ENCODE measurements at places on chromosomes 11 and 22.

DNA sequence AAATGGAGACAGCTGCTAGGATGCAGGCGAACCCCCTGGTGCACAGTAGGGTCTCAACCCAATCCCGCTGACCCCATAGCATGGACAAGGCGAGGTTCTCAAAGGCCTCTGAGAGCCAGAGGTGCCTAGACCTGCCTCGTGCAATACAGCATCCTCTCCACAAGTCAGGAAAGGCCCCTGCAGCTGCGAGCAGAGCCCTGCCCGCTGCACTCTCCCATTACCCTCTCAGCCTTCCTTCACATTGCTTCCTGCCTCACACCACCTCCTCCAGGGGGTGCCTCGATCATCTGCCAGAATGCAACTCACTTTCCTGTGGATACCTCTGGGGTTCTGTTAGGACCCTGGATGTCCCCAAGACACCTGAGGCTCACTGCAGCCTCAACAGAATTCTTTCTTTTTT is 42.8 kb upstream of the TCF20 start:
- DNase-seq: no peak

- no peak for DNase-seq
Measured at GRCh38 chr22:39363751-39364515, 14.1 kb downstream of the SYNGR1 start.

DNA sequence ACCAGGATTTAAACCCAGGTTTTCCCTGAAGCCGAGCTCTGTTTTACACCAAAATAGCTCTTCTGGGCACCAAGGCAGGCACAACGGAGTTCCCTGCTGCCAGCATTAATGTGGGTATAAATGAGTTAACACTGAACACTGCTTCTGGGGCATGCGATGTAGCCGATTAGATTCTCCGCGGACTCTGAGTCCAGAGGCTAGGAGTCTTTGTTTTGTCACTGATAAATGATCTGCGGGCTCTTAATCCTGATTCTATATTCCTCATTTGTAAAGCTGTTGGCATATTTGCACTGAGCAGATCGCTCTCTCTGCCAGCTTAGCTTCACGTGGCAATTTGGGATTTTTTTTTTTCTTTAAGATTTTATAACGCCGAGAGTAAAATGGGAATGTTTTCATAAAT is 16.8 kb upstream of the LDLRAD3 start:
- DNase-seq: no peak

DNA sequence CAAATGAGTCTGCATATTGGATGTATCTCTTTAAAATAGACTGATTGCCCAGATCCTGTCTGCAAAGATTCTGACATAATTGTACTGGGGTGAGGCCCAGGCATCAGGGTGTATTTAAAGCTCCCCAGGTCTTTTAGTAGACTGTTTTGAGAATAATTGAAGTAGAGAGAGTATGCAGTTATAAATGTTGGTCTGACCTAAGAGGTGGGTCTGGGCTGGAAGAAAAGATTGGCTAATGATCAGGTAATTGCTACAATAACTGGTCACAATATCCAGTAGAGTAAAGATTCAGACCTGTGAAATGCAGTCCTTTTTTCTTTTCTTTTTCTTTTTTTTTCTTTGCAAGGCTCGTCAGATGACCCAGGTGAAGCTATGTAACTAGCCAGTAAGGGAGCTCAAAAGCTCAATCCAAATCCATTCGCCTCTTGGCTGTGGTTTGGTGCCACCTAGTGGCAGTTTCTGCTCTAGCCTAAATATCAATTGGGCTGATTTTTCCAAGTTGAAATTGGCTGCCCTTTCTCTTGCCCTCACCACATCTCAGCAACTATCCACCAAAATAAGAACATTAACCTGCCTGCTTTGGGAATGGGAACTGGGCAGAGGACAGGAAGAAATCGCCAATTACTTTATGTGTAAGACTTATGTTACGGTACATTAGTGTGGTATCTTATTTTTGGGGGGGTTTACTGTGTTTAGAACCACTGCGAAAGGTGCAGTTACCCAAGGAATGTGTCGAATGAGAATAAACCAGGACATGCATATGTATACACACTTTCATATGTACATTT is 45.9 kb downstream of the ZNF143 start:
- peak; percentile 82 for DNase-seq

GRCh38 chr11:64482588-64482987 is 108.4 kb upstream of the SLC22A12 start:
- no peak for DNase-seq

DNA sequence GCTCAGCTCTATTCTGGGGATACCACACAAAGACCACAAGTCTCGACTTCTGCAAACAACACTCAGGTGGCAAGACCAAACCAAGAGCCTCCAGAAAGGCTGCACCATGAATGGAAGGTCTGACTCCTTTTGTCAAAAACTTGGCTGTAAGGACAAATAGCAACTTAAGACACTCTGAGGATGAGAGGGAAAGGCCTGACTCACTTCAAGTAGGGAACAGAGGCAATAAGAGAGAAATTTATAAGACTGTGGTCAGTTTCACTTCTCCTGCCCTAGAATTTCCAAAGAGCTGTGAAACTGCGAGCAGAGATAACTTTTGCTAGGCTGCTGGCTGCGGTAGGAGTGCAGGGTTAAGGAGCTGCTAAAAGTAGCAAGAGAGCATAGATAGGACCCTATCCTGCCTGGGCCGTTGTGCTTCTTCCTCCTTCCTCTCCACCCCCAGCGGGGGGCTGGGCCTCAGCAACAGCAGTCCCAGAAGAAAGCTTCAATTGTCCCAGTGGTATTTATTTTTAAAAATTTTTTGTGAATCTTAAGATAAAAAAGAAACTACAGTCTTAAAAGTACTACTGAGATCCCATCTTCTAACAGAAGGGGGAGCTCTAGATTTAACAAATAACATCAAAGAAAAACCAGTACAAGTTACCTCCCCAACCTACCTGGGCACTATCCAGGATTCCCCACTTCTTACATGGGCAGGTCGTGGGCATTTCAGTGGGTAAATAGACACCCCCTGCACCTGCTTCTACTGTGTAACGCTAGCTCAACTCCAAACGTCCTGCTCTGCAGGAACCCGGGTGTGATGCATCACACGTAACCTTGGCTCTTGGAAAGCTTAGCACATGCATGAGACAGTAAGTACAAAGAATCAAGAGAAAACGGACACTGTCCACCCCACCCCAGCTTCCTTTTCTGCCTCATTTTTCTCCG is 66.4 kb downstream of the SGSM3 start:
- peak; percentile 79 for DNase-seq

GRCh38 chr11:73995731-73996130 is 13.1 kb upstream of the UCP2 start:
- DNase-seq: no peak

GRCh38 chr22:38853196-38853651 is 9.4 kb upstream of the NPTXR start:
- no peak for DNase-seq

- peak; percentile 47 for DNase-seq
Measured at GRCh38 chr11:134050541-134051383, 18.1 kb upstream of the JAM3 start.

DNA sequence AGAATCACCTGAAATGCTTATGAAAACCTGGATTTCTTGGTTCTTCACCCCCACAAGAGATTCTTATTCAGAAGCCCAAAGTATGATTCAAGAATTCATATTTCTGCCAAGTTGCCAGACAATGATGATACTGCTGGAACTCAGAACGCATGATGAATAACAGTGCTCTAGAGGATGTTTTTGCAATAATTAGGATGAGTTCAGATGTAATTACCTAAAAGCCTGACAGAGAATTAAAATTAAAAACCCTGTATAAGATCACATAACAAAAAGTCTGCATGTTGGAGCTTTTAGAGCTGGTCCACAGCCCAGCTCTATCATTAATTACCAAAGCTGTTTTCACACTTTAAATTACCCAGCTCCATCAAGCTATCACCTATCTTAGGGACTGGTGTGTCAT is 211.8 kb downstream of the LUZP2 start:
- no peak for DNase-seq

DNA sequence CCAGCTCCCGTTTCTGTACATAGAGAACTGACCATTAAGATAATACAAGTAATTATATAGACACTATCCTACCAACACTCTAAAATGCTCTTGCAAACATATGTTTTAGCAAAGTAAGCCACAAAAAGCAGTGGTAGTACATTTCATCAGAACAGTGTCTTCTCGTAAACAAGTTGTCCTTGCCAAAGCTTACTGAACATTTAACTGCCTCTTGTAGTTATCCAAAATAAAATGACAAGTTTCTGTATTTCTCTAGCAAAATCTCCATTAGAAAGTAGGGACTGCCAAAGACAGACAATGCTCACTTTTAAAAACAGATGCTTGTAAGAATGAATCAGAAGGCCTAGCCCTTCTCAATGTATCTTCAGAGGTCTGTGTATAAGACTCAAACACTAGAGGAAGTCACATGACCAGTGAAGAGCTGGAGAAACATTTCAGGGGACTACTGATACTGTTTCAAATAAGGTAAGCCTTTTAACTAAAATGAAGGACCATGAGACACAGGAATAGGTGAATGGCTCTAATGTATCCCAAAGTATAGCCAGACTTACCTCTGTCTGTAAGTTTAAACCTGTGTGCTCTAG is 7.8 kb upstream of the ZC3H12C start:
- DNase-seq: no peak

DNA sequence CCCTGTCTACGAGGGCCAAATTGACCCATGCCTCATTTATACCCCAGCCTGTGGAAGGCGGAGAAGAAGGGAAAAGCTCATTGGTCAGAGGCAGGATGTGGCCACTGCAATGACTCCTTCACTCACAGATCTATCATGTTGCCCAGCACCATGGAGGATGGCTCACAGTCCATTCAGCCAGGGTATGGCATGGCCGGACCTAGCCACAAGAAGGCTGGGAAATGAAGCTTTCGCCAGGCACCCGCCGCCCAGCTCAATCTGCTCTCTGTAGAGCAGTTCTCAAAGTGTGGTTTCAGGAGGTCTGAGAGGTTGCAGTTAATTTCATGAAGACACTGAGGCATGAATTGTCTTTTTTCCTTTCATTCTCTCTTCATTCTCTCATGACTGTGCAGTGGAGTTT is 40.6 kb upstream of the LINC01488 start:
- DNase-seq: no peak

GRCh38 chr11:15233371-15234165 is 118.8 kb downstream of the INSC start:
- DNase-seq: no peak

- no peak for DNase-seq
Measured at GRCh38 chr22:36405221-36405661, 17.5 kb upstream of the MYH9 start.

- no peak for DNase-seq
Measured at GRCh38 chr11:32430568-32431381, 4.6 kb downstream of the WT1 start.

DNA sequence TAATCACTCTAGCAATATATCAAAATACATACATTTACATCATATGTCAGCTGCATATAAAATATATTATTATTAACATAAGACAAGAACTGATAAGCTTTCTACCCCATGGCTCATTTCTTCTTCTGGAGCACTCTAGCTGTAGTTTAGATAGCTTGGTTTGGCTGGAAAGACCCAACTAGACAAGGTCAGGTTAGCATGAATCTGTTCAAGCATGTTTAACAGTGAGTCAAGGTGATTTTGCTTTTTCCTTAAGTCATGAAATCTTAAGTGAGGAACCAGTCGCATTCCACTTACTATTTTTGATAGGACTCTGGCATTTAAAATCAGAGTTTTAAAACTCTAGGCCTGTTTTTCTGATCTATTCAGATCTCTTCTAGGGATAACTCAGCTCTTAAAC is 157.0 kb upstream of the PDGFD start:
- DNase-seq: no peak

DNA sequence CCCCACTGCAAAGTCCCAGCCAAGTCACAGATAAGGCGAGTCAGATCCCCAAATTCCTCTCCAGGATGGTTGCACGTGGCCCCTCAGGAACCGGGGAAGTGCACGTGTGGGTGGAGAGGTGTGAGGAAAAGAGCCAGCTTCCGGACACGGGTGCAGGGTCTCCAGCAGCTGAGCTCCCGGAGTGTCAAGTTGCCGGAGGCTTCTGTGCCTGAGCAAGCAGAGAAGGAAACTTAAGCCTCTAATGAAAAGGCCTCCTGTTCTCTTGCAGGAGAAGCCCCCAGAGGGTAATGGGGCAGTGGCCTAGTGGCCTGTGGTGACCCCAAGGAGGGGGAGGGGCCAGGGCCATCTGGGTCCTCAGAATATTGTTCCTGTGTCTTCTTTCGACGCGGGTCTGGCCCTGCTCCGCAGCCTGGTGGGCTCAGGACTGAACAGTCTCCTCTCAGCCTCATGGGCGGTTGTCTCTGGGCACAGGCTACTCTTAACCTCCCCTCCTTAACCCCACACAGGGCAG is 147.9 kb downstream of the FEZ1 start:
- DNase-seq: no peak

DNA sequence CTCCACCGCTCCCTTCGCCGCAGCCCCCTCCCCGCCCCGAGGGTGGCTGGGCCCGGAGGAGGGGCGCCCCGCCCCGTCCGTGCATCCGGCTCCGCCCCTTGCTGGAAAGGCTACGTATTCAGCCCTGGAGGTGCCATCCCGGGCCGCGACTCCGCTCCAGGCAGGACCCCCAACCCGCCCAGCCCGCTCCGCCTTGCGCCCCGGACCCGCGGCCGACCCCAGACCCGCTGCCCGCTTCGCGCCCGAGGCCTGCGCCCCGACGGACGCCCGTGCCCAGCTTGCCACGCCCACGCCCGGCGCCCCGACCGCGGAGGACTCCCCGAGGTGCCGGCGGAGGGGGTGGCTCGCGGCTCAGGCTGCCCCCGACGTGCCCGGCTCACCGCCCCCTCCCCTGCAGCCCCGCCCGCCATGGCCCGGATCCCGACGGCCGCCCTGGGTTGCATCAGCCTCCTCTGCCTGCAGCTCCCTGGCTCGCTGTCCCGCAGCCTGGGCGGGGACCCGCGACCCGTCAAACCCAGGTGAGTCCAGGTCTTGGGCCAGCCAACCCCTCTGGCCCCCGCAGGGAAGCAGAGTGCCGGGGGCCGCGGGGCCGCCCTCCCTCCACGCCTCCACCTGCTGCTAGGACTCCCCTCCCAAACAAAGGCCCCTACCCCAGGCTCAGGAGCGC is at the start of gene ADM2:
ADM2 (plus strand) TSS at position 104 of the 667 bp plus-strand sequence; CDS start at position 409, 305 bp downstream.
- DNase-seq: no peak

DNA sequence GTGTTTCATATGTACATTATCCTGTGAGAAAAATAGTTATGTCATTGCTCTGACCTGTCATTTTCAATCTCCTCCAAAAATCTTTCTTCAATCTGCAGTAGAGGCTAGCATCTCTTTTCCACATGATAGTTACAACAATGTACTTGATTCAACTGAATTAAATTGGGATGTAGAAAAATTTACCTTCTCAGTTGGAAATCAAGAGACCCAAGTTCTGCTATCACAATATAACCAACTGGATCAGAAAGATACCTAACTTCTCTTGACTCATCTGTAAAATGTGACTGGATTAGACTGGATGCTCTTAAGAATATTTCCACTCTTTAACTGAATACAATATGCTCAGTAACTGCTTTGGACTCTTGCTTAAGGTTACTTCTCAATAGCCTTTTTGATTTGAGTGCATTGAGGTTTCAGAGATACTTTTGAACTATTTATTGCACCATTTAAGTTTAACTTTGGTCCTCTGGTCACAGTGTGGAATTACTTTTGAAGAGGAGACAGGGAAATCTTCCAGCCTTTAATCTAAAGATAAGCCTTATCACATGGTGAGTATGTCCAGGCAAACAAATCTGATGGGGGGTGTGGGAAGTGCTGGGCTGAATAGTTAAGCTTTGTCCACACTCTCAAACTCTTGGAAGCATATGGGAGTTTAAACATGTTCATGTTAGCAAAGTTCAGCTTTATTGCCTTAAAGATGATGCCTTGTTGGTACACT is 82.3 kb downstream of the YAP1 start:
- DNase-seq: no peak

All from astrocyte of the spinal cord (primary cell).